ENCODE measurements at places on chromosomes 11 and 22.
A peak's percentile ranks its signal among the peaks of the same experiment; 100 is the strongest.

DNA sequence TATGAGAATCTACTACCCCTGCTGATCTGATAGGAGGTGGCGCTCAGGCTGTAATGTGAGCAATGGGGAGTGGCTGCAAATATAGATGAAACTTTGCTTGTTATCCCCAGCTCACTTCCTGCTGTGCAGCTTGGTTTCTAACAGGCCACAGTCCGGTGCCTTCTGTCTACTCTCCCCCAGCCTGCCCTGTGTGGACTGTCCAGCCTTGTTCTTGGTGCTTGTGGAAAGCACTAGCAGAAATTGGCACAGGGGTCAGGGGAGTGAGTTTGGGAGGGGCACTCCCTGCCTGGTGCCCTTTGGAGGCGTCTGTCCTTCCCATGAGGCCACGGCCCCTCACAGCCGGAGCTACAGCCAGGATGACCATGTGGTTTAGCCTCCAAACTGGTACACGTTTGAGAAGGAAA lies 14.3 kb downstream of the MOV10L1 start:
- no peak for DNase-seq
- H3K27me3 ChIP-seq, result no peaks in the 10 kb centered on the region
- H3K4me1 ChIP-seq, result peaks cover 11% of the 10 kb centered on the region
- H3K27ac ChIP-seq, result no peak overlapping the region

DNA sequence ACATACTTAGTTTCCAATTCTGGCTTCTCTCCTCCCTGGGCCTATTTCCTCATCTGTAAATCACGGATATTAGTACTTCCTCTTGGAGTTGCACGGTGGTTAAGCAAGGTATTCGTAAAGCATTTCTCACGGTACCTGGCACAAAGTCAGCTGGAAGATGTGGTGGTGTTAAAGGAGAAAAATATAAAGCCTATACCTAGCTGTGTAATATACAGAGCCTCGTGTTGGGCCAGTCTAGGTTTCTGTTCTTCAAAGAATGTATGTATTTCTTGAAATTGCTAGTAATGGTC lies 47.2 kb downstream of the DBX1 start:
- H3K27ac ChIP-seq, result peak overlapping the region; percentile 99
- no peak for DNase-seq
- peaks cover 50% of the 10 kb centered on the region for H3K36me3 ChIP-seq

- no peak for DNase-seq
- no peak within 1 kb of the TSS for H3K27ac ChIP-seq
- H3K4me3 ChIP-seq, result no peak within 1 kb of the TSS
- H3K4me1 ChIP-seq, result no peaks in the 10 kb centered on the region
Measured at GRCh38 chr11:114678125-114679036, at the start of gene NXPE2. NXPE2 (plus strand) TSS chr11:114678527; CDS start chr11:114678576, 49 bp downstream.

GRCh38 chr11:82895437-82896091 lies 4.7 kb downstream of the PRCP start:
- DNase-seq, result no peak
- no peak overlapping the region for H3K27ac ChIP-seq
- H3K4me3 ChIP-seq, result no peak overlapping the region
- H3K4me1 ChIP-seq, result peaks cover 4% of the 10 kb centered on the region

GRCh38 chr11:102007567-102008437 lies 39.4 kb upstream of the CFAP300 start:
- no peak for DNase-seq
- no peaks in the 10 kb centered on the region for H3K27me3 ChIP-seq
- peak overlapping the region; percentile 98 for H3K27ac ChIP-seq
- H3K4me3 ChIP-seq, result no peak overlapping the region
- H3K4me1 ChIP-seq, result peaks cover 47% of the 10 kb centered on the region

- H3K27ac ChIP-seq, result no peak overlapping the region
- no peaks in the 10 kb centered on the region for H3K4me1 ChIP-seq
- no peak for DNase-seq
- no peak overlapping the region for H3K4me3 ChIP-seq
- H3K27me3 ChIP-seq, result no peaks in the 10 kb centered on the region
Measured at GRCh38 chr22:49702068-49702397, 125.6 kb downstream of the BRD1 start.

DNA sequence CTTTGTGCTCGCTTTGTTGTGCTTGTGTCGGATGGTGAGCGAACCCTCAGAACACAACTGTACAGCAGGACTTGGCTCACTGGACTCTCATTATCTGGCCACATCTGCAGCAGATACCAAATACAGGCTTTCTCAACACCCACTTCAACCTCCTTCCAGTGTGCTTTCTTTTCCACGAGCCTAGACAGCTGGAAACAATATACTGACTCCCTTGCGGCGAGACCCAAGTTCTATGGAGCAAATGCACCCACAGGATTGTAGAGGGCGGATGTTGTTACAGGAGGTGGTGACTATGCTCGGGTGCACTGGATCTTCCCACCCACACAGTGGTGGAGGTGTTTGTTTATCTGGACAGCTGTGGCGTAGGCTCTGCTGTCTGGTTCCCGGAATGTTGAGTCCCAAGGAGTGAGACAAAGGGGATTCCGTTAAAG lies 204.3 kb downstream of the TENM4 start:
- H3K27ac ChIP-seq, result peak overlapping the region; percentile 20
- DNase-seq, result no peak
- H3K4me1 ChIP-seq, result peaks cover 9% of the 10 kb centered on the region
- H3K4me3 ChIP-seq, result no peak overlapping the region
- no peaks in the 10 kb centered on the region for H3K36me3 ChIP-seq

DNA sequence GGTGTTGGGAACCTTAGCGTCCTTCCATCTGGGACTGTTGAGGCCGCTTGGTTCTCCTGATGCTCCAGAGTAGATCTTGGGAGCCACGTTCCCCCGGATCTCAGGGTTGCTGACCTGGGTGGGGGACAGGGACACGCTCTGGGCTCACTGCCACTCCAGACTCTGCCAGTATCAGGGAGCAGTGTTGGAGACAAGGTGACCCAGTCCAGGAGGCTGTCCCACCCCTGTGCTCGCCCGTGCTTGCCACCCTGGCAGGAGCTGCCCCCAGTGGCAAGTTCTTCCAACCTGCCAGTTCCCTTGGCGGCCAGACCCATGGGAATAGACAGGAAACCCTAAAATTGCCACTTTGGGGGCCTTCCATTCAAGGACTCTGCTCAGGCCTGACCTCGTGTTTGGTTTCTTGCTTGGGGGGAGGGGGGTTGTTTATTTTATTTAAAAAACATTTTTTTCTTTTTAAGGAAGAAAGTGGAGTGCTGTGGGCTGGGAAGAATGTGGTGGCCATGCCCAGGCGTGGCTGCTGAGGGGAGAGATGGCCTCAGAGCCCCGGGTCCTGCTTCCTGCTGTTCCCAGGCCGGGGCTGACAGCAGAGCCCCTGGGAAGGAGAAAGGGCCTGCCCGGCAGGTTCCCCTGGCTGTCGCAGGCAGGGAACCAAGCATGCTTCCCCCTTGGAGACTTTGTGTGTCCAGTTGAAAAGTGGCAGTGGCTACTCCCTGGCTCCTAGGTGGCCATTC lies 7.2 kb downstream of the GRK2 start:
- DNase-seq, result no peak
- H3K27ac ChIP-seq, result no peak overlapping the region
- no peak overlapping the region for H3K4me3 ChIP-seq
- H3K36me3 ChIP-seq, result peaks cover 25% of the 10 kb centered on the region
- H3K4me1 ChIP-seq, result peaks cover 32% of the 10 kb centered on the region

DNA sequence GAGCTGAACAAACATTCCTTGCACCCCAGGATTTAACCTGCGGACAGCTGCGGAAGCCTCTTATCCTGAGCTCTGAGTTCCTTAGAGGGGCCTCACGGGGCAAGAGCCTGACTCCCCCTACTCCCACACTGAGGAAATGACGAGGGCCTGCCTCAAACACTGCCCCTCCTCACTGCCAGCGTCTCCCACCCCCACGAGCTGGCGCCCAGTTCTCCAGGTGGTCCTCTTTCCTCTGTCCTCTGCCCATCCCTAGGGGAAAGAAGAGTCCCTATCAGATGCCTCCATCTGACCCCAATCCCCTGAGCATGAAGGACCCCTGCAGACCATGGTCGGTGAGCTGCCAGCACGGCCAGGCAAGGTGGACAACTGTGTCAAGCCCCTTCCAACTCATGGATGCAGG lies 14.3 kb downstream of the CHST1 start:
- no peak for DNase-seq
- peaks cover 11% of the 10 kb centered on the region for H3K27me3 ChIP-seq
- no peak overlapping the region for H3K27ac ChIP-seq
- no peak overlapping the region for H3K4me3 ChIP-seq

GRCh38 chr22:30198152-30198825 lies 48.3 kb downstream of the LIF start:
- DNase-seq, result no peak
- no peaks in the 10 kb centered on the region for H3K27me3 ChIP-seq
- peak overlapping the region; percentile 97 for H3K27ac ChIP-seq
- H3K36me3 ChIP-seq, result no peaks in the 10 kb centered on the region

DNA sequence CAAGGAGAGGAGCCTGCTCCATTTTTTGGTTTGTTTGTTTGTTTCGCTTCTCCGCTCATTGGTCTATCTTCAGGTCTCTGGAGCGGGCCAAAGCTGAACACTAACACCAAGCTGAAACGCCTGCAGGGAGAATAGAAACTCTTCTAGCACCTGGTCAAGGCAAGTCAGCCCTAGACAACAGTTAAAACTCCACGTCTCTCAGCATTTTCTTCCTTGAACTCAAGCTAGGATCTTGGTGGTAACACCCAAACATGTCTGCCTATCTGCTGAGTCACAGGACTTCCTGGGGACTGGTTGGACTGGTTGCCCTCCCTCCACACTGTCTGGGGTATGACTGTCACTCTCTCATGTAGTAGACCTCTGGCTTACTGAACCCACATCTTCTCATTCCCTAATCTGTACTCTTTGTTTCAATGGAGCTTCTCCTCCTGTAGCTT lies 23.9 kb upstream of the RBFOX2 start:
- no peaks in the 10 kb centered on the region for H3K36me3 ChIP-seq
- peaks cover 28% of the 10 kb centered on the region for H3K4me1 ChIP-seq
- H3K27ac ChIP-seq, result peak overlapping the region; percentile 82
- H3K27me3 ChIP-seq, result no peaks in the 10 kb centered on the region

DNA sequence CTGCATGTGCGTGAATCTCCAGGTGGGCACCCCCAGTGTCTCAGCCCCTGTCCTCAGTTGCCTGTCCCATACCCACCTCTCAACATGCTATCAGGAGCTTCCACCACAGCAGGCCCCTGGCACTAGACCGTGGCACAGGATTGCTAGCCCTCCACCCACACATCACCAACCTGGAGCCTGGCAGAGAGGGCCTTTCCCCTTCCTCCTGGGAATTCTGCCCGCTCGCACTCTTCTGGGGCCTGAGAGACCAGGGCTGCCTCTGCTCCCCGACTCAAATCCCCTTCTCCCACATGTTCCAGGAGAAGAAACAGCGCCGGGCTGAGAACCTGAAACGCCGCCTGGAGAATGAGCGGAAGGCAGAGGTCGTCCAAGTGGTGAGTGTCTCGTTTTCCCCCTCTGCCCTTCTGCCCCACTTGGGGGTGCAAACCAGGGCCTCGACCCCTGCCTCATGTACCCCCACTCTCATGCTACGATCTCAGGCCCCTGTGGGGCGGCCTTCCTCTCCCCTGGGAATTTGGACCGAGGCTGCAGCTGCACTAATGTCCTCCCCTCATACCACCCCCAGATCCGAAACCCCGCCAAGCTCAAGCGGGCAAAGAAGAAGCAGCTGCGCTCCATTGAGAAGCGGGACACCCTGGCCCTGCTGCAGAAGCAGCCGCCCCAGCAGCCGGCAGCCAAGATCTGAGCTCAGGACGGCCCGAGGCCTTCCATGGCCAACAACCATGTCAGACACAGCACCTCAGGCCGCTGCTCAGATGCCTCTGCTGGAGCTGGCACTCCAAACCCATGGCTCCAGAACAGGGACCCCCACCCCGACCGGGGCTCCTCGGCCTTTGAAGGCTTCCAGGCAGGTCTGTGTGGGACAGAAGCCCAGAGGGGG lies 5.9 kb downstream of the PTGDR2 start:
- H3K27ac ChIP-seq, result no peak overlapping the region
- peaks cover under 1% of the 10 kb centered on the region for H3K4me1 ChIP-seq
- H3K4me3 ChIP-seq, result no peak overlapping the region
- H3K36me3 ChIP-seq, result peaks cover 16% of the 10 kb centered on the region
- no peaks in the 10 kb centered on the region for H3K27me3 ChIP-seq

DNA sequence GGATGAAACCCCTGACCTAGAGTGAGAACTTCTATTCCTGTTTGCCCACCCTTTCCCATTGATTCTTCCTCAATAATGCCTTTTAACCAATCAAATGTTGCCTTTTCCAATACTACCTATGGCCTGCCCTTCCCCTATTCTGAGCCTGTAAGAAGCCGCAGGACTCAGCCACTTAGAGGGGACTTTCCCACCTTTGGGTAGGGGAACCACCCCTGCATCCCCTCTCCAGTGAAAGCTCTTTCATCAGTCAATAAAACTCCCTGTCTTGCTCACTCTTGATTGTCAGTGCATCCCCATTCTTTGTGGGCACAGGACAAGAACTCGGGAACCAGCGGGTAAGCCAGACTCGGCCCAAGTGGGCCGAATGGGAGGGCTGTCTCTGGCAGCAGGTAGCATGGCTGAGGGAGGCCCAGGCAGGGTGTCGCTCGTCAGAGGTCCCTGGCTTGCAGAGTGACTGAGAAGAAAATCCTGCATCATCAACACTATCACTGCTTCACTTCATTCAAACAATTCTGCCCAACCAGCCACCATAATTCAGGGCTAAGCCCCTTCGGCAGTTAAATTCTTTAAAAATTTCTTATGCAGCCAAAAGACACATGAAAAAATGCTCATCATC lies 30.4 kb downstream of the LDHAL6A start:
- H3K4me3 ChIP-seq, result no peak overlapping the region
- H3K36me3 ChIP-seq, result peaks cover 61% of the 10 kb centered on the region
- H3K4me1 ChIP-seq, result no peaks in the 10 kb centered on the region

GRCh38 chr11:110187731-110188130 lies 94.5 kb downstream of the ZC3H12C start:
- peaks cover 29% of the 10 kb centered on the region for H3K4me1 ChIP-seq
- no peak for DNase-seq
- H3K27me3 ChIP-seq, result no peaks in the 10 kb centered on the region
- no peaks in the 10 kb centered on the region for H3K36me3 ChIP-seq

GRCh38 chr11:58061813-58062212 lies 31.1 kb downstream of the OR6Q1 start:
- H3K4me1 ChIP-seq, result peaks cover 3% of the 10 kb centered on the region
- H3K27me3 ChIP-seq, result no peaks in the 10 kb centered on the region
- peak overlapping the region; percentile 44 for H3K27ac ChIP-seq
- DNase-seq, result no peak

GRCh38 chr22:22959147-22959827 lies 71.7 kb downstream of the IGLL5 start:
- DNase-seq, result no peak
- H3K36me3 ChIP-seq, result no peaks in the 10 kb centered on the region
- H3K27ac ChIP-seq, result no peak overlapping the region
- H3K27me3 ChIP-seq, result peaks cover 7% of the 10 kb centered on the region
- no peak overlapping the region for H3K4me3 ChIP-seq
- no peaks in the 10 kb centered on the region for H3K4me1 ChIP-seq

GRCh38 chr11:110075847-110076208 lies 17.4 kb upstream of the ZC3H12C start:
- H3K4me3 ChIP-seq, result no peak overlapping the region
- no peaks in the 10 kb centered on the region for H3K36me3 ChIP-seq

Data from RWPE2 (cell line).